ENCODE measurements at places on chromosomes 1 and 21.

GRCh38 chr1:53541761-53542550 is 82.8 kb downstream of the DMRTB1 start:
- no peak for DNase-seq

DNA sequence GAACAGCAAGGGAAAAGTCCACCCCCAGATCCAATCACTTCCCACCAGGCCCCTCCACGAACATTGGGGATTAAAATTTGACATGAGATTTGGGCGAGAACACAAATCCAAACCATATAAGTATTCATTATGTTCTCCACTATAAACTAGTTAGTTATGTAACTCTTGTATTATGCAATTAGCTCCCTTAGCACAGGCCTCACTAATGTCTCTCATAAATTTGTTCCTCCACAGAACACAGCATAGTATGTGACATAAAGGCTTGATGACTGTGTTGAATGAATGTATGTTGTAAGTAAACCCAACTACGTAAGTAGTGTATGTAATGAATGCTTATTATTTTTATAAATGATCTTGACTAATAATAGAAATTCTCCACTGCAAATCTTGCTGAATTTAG is 223.3 kb upstream of the ZRANB2 start:
- no peak for DNase-seq

GRCh38 chr1:181391301-181391900 is 91.9 kb upstream of the CACNA1E start:
- DNase-seq: no peak

DNA sequence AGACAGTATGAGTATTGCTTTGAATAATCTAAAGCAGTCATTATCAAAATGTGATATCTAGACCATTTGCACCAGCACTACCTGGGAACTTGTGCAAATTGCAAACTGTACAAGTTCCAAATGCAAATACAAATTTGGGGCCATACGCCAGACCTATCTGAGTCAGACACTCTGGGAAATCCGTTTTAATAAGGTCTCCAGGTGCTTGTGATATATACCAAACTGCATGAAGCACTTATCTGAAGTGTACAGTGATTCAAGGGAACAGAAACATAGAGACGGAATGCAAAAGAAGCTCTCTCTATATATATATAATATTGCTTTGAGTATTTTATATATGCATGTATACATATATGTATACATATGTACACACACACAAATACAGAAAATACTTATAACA is 36.2 kb upstream of the ASPM start:
- DNase-seq: no peak

- DNase-seq: no peak
These were observed 305.8 kb upstream of the ZP4 start for GRCh38 chr1:238196516-238196915.
